Ureter (tissue), 1 donor: ENCODE measurements at places on chromosomes 5 and 9.
A peak's percentile ranks its signal among the peaks of the same experiment; 100 is the strongest.

DNA sequence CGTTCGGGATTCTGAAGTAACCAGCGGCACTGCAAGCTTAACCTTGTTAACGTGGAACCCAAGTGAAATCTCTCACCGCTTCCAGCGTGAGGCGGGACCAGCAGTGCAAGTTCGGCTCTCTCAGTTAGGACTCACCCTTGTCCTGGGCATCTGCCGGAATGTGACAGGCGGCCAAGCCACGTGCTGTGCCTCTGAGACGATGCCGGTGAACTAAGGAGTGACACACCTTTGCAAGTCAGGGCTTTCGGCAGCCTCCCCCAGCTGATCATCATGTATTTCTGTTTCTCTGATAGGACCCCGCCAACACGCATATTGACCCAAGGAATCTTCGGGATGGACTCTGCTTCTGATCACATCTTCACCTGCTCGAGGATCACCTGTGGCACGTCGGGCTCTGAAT, 415.0 kb upstream of the IRX1 start:
- no peak for DNase-seq

GRCh38 chr5:174273325-174273724, 227.8 kb downstream of the NSG2 start:
- DNase-seq: no peak

GRCh38 chr5:41891066-41891707, 13.0 kb upstream of the RIMOC1 start:
- DNase-seq: no peak

GRCh38 chr9:79264511-79265355, 307.0 kb upstream of the TLE4 start:
- DNase-seq: no peak

GRCh38 chr9:122118343-122119165, 25.4 kb upstream of the TTLL11 start:
- DNase-seq: no peak

DNA sequence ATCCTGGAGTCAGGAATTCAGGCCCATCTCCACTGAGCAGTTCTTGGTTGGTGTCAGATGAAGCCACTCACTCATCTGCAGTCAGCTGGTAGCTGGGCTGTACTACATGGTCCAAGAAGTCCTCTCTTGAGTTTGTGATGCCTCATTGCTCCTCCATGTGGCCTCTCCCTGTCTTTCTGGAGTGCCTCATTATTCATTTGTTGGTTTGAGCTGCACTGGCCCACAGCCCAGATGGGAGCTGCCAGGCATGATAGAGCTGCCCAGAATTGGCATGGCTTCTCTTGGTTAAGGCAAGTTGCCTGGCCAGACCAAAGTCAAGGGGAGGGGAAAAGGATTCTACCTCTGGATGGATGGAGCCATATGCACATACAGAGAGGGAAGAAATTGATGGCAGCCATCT, 8.0 kb downstream of the PTCD2 start:
- no peak for DNase-seq

- no peak for DNase-seq
These were observed 30.4 kb downstream of the GABBR2 start for GRCh38 chr9:98678244-98678842.

- no peak for DNase-seq
These were observed 53.6 kb downstream of the SAXO1 start for GRCh38 chr9:18979367-18979766.

DNA sequence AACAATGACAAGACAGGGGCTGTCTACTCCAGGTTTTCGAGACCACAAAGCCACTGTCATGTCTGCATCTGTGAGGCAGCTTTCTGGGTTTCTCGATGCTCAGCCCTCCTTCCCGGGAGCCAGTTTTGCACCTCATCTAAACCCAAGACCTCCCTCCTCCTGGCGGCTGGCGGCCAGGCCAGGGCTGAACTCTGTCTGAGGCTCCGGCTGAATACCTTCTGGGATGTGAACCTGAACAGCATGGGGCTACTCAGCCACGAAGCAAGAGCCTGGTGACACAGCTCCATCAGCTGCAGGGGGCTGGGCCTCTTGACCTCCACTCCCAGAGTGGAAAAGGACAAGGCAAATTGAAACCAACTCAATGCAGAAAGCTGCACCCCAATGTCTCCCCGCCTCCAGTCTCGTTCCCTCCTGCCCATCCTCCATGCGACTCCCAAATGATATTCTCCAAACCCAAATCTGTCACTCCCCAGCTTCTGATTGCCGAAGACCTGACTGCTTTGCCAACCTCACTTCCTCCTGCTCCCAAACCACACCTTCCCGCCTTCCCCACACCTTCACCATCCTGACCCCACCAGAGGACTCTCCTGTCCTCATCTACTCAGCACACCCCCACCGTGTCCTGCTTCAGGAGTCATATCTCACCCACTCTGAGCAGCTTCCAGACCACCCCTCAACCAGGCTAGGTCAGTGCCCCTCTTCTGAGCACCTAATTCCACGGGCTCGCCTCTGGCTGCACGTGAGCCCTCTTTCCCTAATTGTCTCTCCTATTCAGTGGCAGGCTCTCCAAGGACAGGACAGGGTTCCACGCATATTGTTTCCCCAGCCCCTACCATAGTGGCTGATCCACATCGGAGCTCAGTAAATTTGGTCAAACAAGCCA, 4.5 kb downstream of the ANKS6 start:
- DNase-seq: no peak

DNA sequence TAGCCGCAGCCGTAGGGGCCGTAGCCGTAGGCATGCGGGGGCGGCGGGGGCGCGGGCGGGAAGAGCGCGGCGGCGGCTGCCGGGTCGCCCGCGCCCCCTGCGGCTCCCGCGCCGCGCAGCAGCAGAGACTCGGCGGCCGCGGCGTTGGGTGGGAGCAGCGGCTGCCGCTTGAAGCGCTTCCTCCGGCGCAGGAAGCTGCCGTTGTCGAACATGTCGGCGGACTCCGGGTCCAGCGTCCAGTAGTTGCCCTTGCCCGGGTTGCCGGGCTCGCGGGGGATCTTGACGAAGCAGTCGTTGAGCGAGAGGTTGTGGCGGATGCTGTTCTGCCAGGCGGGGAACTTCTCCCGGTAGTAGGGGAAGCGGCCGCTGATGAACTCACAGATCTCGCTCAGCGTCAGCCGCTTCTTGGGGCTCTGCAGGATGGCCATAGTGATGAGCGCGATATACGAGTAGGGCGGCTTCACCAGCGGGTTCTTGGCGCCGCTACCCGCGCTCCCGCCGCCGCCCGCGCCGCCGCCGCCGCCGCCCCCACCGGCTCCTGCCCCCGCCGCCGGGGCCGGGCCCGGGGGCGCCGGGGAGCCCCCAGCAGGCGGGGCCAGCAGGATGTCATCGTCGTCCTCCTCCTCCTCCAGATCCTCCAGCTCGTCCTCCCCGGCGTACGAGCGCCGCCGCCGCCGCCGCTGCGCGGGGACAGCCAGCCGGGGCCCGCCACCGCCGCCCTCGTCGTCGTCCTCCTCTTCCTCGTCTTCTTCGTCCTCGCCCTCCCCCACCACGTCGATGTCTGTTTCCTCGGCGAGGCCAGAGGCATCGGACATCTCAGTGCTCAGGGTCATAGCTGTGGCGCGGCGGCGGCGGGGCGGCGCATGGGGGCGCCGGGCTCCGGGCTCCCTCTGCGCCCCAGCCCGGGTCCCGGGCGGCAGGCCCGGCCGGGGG, 781 bp downstream of the FOXD1 start:
- no peak for DNase-seq

- DNase-seq: no peak
These were observed 10.6 kb downstream of the C1QTNF2 start for GRCh38 chr5:160359816-160360215.

- DNase-seq: no peak
These were observed 1230.6 kb upstream of the NUDT12 start for GRCh38 chr5:104793031-104793754.

DNA sequence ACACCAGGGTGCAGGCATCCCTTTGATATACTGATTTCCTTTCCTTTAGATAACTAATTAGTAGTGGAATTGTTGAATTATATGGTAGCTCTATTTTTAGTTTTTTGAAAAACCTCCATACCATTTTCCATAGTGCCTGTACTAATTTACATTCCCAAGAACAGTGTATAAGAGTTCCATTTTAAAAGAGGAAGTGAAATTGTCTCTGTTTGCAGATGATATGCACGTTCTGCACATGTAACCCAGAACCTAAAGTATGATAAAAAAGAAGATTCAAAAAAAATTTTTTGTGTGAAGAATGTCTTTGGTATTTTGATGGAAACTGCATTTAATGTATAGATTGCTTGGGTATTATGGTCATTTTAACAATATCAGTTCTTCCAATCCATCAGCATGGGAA, 424.0 kb upstream of the CCNH start:
- DNase-seq: no peak

- DNase-seq: no peak
These were observed 339.1 kb upstream of the PRR16 start for GRCh38 chr5:120124961-120125360.

DNA sequence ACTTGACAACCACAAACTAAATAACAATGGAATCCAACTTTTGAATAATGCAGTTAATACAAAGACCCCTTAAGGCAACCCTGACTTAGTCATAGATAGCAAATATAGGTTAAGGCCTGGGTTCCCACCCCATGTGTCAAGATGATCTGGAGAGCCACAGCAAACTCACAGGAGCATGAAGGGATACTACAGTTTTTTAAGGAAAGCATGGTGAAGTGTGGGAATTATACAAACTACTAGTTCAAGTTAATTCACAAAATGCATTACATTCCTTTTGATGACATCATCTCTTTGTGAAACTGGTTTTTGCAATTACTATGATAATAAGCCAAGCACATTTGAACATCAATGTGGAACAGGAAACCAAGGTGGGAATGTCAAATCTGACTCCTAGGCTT, 50.6 kb downstream of the LHFPL2 start:
- DNase-seq: no peak

DNA sequence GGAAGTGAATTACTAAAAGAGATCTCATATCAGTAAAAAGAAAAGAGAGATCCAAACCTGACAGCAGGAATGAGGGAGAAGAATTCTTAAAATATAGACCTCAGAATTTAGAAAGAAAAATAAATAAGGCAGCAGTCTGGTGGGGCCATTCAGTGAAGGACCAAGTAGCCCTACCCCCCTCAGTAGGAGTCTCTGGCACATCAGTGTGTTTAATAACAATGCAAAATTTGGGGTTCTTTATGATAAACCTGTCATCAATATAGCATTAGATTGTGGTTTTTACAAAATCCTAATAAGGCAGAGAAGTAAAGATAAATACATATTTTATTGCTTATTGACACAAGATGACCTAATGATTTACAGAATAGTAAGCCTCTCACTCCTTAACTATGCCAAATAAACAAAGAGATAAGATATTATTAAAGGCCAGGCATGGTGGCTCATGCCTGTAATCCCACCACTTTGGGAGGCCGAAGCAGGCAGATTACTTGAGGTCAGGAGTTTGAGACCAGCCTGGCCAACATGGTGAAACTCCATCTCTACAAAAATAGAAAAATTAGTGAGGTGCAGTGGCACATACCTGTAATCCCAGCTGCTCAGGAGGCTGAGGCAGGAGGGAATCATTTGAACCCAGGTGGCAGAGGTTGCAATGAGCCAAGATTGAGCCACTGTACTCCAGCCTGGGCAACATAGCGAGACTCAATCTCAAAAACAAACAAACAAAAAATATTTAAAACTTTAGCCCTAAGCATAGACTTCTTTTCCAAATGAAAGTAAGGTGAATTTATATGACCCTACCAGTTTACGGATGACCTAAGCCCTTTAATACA, 108.6 kb downstream of the BASP1 start:
- DNase-seq: no peak

- no peak for DNase-seq
These were observed 6.8 kb downstream of the SLC24A2 start for GRCh38 chr9:19782005-19782404.

- no peak for DNase-seq
These were observed 303.9 kb upstream of the EDIL3 start for GRCh38 chr5:84688566-84688965.

- no peak for DNase-seq
These were observed 1.2 kb downstream of the DUSP1 start for GRCh38 chr5:172769616-172770373.

DNA sequence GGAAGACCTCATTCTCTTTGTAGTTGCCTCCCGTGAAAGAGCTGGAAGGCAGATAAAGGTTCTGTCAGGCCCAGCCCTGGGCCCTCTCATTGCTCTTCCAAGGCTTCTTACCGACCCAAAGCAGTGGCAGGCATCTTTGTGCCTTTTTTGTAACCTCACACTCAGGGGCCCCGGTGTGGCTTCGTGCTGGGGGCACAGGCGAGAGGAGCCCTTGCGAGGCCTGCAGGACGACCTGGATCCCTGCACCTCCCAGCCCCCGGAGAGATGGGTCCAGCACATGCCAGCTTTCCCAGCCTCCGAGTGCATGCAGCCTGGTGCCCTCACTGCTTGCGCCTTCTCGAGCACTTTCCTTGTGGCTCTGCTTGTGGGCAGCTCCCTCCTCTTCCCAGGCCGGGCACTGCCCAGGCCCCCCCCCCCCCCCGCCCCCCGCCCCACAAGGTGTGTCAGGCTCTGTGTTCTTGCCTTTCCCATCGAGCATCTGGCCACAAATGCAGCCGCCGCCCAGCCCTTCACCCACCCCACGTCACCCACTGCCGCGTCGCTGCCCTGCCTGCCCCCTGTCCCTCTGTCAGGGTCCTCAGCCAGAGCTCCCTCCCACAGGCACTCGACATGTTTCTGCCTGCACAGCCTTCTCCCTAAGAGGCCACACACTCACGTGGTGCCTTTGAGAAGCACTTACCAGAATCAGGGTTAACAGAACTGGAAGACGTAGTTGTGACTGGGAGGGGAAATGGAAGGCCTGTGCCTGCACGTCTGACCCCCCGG, 63.7 kb upstream of the CACNA1B start:
- DNase-seq: peak; percentile 66

GRCh38 chr5:126449751-126450271, 26.6 kb downstream of the GRAMD2B start:
- no peak for DNase-seq

DNA sequence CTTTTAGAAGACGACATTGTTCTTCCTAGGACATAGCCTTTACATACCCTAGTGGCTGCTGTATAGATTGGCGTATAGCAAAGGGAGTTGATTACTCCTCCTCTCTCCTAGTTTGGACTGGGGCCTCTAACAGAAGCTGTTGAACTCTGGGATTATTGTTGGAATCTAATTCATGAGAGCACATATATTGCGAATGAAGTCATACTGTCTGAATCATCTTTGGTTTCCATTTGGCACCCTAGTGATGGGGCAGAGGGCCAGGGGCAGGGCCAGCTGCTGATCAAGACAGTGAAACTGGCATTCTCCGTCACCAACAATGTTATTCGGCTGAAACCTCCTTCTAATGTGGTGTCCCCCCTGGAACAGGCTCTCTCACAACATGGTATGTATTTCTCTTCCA, 40.3 kb downstream of the NUP188 start:
- DNase-seq: no peak

DNA sequence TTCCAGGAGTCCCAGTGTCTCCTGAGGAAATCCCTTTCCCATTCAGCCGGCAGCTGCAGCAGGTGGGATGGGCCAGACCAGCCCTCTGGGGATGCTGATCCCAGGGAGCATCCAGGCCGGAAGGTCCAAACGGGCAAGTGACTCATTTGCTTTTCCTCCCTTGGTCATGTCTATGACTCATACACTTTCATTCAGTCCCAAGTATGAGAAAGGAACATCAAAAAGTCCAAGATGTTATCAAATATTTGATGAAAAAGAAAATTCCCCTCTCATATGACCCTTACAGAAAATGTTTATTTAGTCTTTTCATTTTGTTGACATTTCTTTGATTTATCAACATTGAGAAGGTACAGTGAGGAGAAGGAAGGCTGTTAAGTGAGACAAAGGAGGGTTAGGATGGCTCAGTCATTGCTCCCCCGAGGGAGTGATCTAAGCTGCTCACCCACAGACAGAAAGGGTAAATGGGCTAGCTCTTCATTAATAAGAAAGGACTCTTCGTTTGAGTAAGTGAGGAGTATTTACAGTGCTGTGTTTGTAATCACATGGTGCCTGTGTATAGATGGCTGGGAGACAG, 117.6 kb upstream of the ANKRD55 start:
- peak; percentile 51 for DNase-seq
